ENCODE measurements at places on chromosomes 3 and 15.
A peak's percentile ranks its signal among the peaks of the same experiment; 100 is the strongest.

DNA sequence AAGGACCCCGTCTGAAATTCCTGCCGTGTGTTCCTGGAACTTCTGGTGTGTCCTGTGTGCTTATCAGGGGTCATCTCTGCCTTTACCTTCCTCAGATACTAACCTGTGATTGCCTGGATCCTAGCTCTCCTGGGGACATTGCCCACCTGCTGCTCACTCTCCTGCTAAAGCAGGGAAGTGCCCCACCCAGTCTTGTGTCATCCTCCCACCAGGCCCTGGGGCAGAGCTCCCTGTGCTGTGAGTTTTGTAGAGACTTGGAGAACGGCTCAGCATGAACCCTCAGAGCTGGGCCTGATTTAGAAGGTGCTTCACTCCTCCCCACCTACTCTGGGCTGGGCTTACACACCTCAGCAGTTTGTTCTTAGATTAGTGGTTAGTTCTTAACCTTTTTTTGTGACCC is 3.8 kb upstream of the TMEM44 start:
- no peak for DNase-seq

DNA sequence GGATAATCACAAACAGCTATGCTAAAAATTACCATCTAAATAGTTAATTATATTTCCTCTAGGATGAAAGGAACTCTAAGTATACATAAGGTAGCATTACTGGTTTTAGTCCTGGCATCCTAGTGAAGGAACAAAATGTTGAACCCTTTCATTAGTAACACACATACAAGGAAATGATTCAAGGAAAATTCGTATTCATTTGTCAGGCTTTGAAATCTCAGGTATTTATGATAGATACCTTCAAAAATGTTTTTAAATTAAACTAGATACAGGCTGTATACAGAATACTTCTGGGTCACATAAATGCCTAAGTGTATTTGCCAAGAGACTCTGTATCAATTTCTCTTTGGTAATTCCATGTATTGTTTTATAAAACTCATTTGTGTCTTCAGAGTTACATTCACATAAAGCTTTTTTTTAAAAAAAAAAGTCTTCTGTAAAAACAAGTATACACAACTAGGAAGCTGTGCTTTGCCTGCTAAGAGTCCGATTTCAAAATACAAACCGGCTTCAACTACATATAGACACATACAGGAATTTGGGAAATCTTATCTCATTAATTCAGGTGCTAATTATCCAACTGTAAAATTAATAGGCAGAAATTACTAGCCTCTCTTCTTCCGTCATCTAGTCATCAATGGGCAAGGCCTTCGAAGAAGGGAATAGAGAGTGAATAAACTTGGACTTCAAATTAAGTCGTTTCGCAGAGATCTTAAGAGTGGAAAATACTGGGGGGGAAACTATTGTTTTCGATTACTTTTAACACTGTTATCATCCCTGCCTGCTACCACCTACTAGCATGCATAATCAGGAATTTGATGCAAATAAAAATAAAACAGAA is 1.3 kb downstream of the SECISBP2L start:
- DNase-seq, result peak; percentile 1

DNA sequence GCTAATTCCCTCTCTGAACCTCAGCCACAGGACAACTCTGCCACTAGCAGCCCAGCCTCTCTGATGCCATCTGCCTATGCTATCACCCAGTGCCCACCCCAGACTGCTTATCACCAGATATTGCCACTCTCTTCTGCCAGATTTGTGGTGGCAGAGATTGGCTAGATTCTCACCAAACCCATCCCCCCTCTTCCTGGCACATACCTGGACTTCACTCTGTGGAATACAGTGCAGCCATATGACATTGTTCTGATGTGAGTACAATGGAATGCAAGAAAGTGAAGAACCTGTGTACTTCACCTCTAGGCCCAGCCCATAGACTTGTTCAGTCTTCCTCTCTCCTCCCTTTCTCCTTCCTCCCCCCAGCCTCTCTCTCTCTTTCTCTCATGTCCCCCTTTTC is 46.9 kb upstream of the NTRK3 start:
- DNase-seq, result no peak

DNA sequence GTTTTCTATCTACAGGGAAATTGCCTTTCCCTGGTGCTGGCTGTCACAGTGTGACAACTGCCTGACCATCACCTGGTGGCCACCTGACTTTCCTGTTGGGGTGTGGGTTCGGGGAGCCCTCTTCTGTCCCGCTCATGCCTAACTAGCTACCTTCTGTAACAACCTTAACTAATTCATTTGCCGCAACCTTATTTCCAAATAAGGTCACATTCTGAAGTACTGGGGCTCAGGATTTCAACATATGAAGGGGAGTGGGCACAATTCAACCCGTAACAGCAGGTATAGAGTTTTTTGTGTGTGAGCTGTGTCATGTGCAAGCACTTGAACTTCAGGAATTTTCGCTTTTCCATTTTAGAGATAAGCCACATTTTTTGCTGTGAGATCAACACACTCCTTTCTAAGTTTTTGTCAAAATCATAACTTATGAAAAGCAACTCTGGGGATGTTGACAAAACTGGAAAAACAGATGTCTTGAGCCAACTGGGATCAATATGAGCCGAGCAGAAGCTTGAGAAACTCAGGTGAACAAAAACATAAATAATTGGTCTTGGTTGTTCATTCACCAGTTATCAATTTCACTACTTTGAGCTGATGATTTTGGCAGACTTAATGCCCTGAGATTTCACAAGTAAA is 242.0 kb upstream of the RGMA start:
- no peak for DNase-seq

- DNase-seq, result no peak
These were observed 34.0 kb upstream of the ARHGEF3 start for GRCh38 chr3:56835650-56836227.

DNA sequence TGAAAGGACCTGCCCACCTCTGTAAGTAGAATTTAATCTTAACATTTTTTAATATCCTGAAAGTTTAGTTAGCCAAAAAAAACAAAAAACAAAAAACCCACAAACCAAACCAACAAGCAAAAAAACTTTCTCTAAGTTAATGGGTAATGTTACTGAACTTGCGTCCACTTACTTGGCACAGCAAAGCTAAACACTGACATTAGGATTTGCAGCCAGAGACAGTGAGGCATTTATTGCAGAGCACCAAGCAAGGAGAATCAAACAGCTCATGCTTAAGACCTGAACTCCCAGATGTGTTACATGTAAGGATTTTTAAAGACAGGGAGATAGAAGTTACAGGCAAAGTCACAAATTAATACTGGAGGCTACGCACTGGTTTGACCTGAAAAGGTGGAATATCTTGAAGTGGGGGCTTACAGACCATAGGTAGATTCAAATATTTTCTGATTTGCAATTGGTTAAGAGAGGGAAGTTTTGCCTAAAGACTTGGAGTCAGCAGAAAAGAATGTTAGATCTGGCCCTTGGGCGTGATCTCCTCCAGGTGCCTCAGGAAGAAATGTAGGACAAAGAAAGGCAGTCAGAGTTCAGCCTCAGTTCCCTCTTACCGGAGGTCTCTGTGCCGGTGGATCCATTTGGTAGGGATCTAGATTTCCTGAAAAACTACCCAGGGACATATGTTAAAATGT is 205.0 kb downstream of the ADAMTSL3 start:
- DNase-seq, result no peak

- peak; percentile 90 for DNase-seq
These were observed at the start of gene FAM43A for GRCh38 chr3:194685718-194686413. TSS of gene FAM43A (plus strand) at chr3:194685883. CDS start at chr3:194686827, 944 bp downstream.

DNA sequence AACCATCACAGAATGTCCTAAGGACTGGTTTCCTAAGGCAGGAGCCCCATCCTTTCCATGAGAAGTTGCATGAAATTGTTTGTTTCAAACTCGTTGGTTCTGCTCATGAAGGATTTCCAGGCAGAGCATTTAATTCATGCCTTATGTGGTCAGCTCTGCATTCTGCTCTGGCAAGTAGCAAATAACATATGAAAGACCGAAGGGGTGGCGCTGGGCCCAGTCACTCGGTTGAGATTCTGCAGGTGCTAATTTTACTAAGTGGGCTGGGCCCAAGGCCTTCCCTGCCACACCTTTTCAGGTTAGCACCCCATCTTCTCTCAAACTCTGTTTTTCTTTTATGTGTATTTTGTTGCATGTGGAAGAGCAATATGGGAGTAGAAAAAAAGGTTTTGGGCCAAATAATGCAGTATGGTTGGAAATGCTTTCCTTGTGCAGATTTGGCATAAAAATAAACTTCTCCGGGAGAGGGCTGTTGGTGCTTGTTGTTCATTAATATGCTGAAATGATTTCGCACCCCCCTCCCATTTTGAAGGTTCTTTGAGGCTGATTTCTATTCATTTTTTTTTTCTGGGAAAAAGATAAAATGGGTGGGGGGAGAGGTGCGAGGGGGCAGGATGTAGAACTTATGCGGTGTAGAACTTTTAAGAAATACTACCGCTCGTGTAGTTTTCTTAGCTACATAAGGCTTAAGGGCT is 182.9 kb upstream of the FEZF2 start:
- DNase-seq, result no peak

DNA sequence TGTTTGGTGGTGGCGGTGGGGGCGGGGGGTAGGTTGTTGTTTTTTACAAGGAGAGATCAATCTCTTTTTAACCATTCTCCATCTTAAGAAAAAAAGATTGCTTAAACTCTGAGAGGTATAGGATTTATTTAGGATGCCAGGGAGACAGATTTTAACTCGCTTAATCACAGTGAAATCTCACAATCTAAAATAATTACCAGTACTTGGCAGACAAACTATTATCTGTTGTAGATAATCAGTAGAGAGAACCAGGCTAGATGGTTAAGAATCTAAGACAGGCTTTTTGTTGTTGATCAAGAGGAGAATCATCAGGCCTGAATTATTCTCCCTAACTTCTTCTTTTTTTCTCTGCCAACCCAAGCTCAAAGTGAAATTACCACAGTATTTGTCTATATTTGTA is 470.2 kb upstream of the ADAMTS9 start:
- no peak for DNase-seq

- no peak for DNase-seq
These were observed 160.6 kb upstream of the ATP10A start for GRCh38 chr15:26023691-26024090.

DNA sequence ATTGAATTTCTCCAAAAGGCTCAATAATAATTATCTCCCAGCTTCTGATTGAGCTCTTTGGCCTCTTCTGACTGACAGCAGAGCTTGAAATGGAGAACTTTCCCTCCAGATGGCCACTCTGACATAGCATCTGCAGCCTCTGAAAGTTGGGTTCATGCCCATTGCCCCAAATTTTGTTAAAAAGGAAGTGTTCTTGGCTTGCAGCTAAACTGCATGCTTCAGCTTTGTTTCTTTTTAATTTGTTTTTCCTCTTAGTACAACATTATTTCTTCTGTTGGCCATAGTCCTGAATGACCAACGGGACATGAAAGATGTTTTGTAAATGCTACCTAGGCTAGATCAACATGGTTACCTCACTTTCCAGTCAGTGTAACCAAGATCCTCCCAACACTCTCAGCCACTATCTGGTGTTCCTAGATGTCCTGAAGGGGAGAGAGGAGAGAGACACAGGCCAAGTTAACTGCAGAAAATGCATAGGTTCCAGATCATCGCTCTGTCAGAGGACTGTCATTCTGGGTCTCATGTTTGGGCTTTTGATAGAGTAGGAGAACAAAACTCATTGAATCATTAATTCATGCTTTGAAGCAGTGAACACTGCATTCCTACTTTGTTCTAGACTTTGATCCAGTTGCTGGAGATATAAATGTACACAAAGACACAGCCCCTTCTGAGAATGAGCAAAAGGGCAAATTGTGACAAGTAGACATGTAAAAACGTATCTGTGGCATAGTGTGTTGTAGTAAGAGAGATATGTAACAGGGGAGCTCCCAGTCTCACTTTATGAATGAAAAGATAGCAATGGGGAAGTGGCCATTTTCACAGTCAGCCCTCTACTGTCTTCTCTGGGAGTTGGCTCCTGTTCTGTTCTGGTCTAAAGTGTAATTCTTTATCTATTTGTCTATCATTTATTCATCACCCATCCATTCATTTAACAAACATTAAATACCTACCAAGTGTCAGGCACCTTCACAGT is 156.2 kb downstream of the ZNF621 start:
- no peak for DNase-seq

- DNase-seq, result no peak
These were observed at the start of gene CFAP161 for GRCh38 chr15:81133782-81134461. TSS of gene CFAP161 (plus strand) at chr15:81134270. CDS start at chr15:81134330, 60 bp downstream.

GRCh38 chr15:58258501-58259292 is 120.5 kb downstream of the AQP9 start:
- no peak for DNase-seq

- DNase-seq, result no peak
These were observed 52.1 kb upstream of the EPHB1 start for GRCh38 chr3:134743006-134743405.

GRCh38 chr15:51475736-51476135 is 134.3 kb downstream of the GLDN start:
- no peak for DNase-seq

DNA sequence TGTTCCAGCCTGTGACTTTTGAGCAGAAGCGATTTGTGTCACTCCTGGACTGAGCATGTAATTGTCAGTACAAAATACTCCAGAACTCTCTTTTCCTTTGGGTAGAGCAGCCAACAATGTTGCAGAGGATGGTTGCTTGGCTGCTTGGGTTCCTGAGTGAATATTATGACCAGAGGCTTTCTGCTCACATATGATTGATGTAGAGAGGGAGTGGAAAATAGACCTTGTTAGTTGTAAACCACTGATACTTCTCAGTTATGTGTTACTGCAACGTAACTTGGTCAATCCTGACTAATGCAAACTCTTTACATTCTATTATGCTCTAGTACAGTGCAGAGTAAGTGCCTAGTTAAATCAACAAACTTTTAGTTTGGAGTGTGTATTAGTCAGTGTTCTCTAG is 322.6 kb upstream of the KCNH8 start:
- no peak for DNase-seq

GRCh38 chr15:63842626-63843025 is 8.9 kb upstream of the HERC1 start:
- no peak for DNase-seq

DNA sequence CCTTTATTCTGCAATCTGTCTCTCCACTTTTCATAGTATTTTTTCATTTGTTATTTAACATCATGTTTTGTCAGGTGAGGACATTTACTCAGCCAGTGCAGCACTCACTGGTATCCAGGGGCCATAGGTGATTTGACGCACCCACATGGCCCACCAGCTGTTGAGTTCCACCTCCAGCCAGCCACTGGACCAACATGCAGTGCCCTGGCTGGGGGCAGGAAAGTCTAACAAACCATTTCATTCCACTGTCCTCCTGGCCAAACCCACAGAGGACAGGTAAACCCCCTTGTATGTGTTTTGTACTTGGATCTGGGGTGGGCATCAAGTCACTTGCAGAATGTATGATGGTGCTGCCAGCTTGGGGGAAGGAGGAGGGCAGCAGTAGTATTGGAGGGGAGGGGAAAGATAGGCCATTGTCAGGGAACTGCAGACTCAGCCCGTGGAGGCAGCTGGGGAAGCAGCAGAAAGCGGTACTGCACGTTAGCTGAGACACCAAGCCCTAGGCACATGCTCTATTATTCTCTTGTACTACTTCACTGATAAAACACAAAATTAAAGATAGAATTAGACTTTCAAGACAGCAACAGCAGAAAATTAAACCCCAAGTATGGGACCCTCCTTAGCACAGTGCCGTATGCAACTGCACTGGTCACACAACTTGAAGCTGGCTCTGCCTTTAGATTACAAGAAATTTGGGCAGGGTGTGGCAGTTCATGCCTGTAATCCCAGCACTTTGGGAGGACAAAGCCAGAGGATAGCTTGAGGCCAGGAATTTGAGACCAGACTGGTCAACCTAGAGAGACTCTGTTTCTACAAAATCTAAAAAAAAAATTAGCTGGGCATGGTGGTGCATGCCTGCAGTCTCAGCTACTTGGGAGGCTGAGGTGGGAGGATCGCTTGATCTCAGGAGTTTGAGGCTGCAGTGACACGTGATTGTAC is 15.4 kb upstream of the RPL24 start:
- peak; percentile 45 for DNase-seq
